Islet precursor cell (in vitro differentiated cells): ENCODE measurements at places on chromosomes 7 and 10.

GRCh38 chr7:87574630-87575029, 26.1 kb downstream of the ABCB1 start:
- DNase-seq = no peak

GRCh38 chr7:128219636-128220035, 21.4 kb upstream of the LEP start:
- DNase-seq = no peak

GRCh38 chr7:1940402-1940786, 270.3 kb downstream of the ELFN1 start:
- no peak for DNase-seq

- DNase-seq = peak; percentile 82
These were observed 164.4 kb downstream of the SVIL start for GRCh38 chr10:29470355-29470705.

DNA sequence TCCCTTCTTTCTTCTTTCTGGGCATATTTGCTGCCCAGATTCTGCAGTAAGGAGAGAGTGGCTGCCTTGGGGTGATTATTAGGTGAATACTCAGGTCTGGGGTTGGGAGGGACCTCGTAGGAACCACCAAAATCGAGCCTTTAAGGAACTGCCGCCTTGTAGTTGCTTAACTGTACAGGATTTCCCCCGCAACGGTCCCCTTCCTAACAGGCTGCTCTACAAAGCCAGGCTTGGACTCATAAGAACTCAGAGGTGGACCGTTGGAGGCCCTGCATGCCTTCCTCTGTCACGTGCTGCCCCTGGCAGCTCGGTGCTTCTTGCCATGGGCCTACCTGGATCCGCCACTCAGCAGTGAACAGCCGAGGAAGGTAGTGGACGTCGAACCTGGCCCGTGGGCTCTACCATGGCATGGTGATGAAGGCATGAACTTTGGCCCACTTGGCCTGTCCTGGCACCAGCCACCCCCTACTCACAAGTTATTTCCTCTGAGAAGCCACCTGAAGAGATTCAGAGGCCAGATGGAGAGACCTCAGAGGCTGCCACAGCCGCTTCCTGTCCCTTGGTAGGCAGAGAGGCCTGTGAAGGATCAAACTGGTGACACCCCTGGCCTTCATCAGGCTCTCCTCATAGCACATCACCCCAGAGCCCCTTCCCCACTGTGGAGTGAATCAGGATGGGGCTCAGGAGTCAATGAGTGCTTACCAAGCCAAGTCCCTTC, 54.6 kb downstream of the NOD1 start:
- peak; percentile 40 for DNase-seq

DNA sequence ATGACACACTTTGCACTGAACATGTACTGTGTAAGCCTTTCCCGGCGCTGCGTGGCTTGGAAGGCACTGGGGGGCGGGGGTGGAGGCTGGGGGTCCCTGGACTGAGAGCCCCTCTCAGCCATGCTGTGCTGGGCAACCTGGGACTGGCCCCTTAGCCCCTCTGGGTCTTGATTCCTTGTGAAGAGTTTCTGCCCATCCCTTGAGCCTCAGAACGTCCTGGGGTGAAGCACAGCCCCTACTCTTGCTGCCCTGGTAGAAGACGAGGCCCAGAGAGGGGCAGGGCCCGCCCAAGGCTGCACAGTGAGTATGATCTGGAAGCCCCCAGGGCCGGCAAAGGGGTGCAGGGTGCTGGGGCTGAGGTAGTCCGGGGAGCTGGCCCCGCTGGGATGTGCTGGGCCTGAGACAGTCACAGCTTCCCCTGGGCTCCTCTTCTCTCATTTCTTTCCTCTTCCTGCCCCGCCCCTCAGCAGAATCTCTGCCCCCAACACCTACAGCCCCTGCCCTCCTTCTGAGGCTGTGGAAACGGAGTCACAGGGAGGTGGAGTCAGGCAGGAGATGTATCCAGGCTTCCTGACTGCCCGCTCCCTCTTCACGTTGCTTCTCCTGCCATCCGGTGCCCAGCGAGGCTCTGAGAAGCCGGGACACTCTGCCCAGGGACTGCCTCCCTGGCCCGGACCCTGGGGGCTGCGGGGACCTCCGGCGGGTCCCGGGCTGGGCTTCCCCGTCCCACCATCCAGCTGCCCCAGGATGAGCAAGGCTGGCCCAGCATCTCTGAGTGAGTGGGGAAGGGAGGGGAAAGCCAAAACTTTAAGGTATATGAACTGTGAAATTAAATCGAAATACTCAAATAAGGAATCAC, 60.5 kb downstream of the UNCX start:
- DNase-seq = no peak

GRCh38 chr7:5429857-5430611, 6.4 kb upstream of the TNRC18 start:
- DNase-seq = peak; percentile 70

DNA sequence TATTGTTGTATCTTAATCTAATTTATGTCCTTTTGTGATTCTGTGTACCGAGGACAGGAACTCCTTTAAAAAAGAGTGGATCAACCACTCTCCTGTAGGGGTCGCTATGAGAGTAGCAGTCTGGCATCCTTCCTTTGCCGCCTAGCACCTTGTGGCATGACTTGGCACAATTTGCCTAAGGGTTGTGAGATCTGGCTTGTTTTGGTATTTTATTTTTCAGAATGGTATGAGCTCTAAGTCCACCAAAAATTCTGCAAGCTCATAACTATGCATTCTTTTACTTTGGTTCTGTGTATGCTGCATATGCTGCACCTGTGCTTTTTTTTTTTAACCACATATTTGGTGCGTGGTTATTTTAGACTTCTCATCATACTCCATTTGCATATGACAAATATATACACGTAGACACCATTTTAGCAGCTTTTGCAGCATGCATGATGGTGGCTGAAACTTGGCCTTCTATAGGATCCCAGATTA, 112.8 kb downstream of the CDK14 start:
- peak; percentile 59 for DNase-seq

DNA sequence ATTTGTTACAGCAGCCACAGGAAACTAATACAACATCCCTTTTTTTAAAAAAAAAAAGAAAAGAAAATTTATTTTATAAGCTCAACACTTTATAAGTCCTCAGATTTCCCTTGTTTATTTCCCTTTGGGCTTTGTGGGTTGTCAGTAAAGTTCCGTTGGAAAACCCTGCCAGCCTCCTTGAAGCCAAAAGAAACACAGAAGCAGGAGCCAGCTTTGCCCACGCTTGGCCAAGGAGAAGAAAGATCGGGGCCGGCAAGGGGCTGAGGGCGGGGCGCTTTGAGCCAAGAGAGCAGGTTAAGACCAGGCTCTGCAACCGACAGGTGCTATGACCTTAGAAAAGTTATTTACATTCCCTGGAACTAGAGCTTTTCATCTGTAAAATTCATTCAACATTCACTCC, 72.7 kb downstream of the RGS10 start:
- DNase-seq = no peak

DNA sequence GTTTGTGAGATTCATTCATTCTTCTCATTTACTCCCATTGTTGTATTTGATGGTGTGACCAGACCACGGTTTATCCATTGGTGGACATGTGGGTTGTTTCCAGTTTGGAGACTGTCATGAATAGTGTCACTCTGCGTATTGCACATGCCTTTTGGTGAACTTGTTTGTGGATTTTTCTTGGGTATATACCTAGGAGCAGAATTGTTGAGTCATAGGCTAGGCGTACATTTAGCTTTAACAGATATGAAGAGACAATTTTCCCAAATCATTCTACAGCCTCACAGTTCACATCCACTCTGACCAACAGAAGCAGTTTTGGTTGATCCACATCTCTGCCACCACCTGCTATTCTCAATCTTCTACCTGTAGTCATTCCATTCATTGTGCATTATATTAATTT, 66.0 kb upstream of the FAM20C start:
- DNase-seq = no peak

GRCh38 chr7:108307194-108307593, 149.0 kb downstream of the NRCAM start:
- no peak for DNase-seq

- no peak for DNase-seq
These were observed 144.5 kb upstream of the POT1 start for GRCh38 chr7:125074141-125074540.

DNA sequence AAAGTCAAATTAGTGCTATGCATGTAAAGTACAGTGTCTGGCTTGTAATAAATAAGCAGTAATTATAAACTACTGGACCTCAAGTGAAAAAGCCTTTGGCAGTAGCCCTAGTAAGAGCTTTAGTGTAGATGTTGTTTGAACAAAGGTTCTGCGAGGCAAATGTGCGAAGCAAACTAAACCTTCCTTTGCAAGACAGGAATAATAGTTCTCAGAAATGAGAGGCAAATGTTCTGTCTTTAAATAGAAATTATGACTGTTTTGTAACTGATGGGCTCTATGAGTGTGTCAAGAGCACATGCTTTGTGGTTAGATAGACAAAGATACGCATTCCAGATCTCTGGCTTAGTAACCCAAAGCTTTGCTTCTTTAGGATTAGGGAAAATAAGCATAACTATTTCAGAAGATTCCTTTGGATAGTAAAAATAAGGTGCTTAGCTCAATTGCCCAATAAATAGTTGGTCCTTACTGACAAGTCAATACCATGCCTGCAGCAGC, 169.2 kb upstream of the CDC14C start:
- DNase-seq = no peak

GRCh38 chr10:98956576-98957260, 278.9 kb downstream of the HPSE2 start:
- peak; percentile 81 for DNase-seq

DNA sequence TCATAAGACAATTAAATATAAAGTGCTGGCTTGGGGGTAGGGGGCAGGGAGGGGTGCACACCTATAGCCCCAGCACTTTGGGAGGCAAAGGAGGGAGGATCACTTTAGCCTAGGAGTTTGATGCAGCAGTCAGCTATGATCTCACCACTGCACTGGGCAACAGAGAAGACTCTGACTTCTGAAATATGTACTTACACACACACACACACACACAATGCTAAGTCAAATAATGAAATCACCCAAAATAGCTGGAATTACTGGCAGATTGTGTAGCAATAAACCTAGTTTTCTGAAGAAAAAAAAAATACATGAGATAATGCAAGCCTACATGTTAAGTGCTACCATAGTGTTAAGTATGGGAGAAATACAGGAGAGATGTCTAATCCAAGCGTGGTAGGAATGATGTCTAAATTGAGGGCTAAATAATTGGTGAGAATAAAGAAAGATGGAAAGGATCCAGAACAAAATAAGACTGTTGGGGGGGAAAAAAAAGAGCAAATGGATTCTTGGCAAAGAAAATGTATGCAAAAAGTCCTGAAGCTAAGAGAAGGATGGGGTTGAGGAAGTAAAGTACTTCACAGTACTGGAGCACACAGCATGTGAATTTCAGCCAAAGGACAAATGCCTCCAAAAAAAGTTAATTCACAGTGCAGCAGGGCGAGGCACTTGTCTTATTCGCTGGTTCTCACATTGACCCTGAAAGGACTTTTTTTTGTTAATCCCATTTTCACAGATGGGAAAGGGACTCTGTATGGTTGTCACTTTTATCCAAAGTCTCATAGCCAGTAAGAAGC, 73.9 kb downstream of the IGF2BP3 start:
- DNase-seq = no peak

DNA sequence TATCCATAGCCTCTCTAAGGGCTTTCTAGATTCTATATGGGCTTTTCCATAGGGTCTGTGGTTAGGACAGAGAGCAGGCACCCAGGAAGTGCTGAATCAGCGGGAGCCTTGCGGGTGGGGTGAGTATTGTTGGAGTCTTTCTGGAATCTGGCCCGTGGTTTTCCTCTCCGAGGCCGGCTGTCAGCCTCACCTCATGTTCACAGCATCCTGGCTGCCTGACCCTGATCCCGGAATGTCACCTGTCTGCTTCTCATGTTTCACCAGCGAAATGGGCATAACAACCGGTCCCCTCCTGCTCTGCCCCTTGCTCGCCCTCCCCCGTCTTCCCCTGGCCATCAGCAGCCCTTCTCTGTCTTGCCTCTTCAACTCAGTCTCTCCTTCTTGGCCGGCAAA, 36.5 kb downstream of the DDIT4 start:
- peak; percentile 89 for DNase-seq

GRCh38 chr7:41830271-41830670, 127.4 kb upstream of the INHBA start:
- no peak for DNase-seq

DNA sequence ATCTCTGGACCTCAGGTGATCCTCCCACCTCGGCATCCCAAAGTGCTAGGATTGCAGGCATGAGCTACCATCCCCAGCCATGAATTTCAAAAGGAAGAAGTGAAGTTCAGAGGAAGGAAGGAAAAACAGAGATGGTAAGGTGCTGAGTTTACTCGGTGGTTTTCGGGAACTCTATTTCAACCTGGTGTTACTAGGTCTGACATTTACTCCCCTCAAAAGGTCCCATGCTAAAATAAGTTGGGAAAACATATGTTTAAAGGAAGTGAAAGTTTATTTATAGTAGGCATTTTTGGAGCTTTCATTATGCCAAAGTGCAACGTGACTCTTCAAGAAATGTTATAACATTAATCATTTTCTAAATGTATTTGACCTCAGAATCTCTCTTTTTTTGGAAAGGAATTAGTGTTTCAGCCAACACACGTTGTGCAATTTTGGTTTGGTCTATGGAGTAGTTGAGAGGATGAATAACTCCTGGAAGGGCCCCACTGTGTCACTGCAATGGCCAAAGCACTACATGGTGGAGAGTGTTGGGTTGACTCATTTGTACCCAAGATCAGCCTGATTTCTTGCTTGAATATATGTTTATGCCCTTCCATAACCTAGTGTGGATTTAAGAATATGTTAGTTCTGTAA, 114.7 kb upstream of the FAM171A1 start:
- DNase-seq = no peak

DNA sequence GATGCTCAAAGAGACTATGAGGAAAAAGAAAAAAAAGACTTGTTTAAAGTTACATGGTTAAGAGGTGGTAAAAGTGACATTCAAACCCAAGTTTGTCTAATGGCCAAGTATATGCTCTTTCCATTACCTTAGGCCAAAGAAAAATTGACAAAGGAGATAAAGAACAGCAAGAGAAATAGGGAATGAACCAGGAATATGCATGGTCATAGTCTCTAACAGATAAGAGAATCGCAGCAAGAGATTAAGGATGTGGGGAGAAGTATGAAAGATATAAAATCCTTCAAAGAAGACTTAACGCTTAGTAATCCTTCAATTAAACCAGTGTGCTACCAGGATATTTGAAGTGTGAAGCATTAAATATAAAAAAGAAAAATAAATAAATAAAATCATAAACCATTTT, 23.2 kb upstream of the LRRN3 start:
- DNase-seq = no peak

- peak; percentile 97 for DNase-seq
These were observed at the start of gene RABGEF1 for GRCh38 chr7:66740302-66740979. RABGEF1 (plus strand) TSS chr7:66740733; CDS start chr7:66771900, 31,167 bp downstream.

- DNase-seq = peak; percentile 66
These were observed 54.0 kb downstream of the MTURN start for GRCh38 chr7:30188811-30189210.

- DNase-seq = no peak
These were observed 64.0 kb downstream of the INPP5A start for GRCh38 chr10:132601567-132601966.

DNA sequence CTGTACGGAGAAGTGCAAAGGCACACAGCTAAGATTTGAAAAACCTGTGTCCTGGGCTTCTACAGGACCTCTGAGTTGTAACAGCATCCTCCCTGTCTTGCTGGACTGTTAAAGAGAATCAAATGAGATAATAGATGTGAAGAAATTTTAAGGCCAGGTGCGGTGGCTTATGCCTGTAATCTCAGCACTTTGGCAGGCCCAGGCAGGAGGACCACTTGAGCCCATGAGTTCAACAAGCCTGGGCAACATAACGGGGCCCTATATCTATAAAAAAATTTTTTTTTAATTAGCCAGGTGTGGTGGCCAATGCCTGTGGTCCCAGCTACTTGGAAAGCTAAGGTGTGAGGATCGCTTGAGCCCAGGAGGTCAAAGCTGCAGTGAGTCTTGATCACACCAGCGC, 2.9 kb upstream of the ARHGAP21 start:
- DNase-seq = no peak

GRCh38 chr7:24709051-24709450, 48.2 kb downstream of the GSDME start:
- DNase-seq = peak; percentile 36
